ENCODE measurements at places on chromosomes 12 and 14. TPM values are rescaled to one million over a fixed set of nuclear protein-coding genes. Genes with fewer than 3 reads are reported as not detected.
A peak's percentile ranks its signal among the peaks of the same experiment; 100 is the strongest.

DNA sequence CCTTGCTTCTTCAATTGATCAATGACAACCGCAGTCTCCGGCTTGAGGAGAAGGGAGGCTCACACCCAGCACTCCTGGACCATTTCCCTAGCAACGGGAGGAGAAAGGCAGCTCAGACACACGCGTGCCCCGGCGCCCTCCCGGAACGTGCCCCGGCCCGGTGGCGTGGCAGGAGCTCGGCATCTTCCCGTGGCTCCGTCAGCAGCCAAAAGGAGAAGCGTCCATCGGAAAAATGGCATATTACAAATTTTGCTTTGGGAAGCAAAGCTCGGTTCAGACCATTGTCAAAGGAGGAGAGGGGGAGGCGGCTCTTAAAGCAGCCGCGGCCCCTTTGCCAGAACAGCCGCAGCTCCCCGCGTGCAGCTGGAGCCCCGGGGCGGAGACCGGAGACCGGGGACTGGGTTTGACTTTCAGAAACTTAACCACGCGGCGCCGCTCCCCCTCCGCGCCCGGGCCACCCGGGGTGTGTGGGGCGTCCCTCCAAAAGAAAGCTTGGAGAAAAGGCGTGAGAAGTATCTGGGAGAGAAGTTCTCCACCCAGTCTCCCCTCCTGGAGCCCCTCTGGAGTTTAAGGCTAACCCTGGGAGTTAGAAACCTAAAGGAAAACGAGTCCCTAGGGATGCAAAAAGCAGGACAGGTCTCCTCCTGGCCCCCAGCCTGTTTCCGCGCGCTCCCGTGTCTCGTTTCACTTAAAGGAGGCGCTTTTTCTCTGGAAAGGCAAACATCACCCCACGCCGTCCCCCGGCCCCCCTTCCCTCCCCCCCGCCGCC, 545 bp downstream of the PPFIA2 start:
- DNase-seq, result peak; percentile 14

The AKAP3 gene
- total RNA-seq, result 1.1 TPM

- no peak for DNase-seq
Observed at GRCh38 chr12:26963413-26963812, 25.1 kb downstream of the FGFR1OP2 start.

DNA sequence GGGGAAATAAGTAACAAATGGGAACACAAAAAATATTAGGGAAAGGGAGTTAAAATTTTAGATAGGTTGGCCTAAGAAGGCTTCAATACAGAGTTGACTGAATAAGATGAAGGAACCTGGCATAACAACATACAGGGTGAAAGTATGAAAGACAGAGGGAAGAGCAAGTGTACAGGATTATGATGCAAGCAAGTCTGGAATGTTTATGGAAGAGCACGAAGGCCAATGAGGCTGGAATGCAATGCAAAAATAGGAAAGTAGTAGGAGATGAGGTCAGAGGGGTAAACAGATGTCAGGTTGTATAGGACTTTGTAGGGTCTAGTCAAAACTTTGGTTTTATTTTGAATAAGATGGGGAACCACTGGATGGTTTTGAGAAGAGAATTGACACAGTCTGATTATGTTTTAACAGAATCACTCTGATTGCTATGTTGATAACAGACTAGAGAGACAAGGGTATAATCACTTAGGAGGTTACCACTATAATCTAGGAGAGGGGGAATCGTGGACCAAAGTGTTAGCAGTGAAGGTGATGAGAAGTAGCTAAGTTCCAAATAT, 96.8 kb downstream of the OSBPL8 start:
- no peak for DNase-seq

DNA sequence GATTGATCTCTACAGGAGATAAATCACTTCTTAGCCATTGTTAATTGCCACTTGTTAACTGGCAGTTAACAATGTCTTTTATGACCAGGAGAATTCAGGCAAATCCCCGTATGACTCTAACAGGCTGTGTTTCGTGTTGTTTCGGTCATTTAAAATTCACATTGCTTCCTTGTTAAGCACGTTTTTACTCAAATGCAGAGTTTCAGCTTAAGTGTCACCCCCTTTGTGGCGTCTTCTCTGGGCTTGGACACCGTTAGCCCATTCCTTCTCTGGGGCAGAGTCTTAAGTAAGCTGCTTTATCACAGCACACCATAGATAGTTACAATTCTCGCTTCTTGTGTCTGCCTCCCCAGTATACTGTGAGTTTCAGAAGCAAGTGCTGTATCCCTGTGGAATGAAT, 205.4 kb downstream of the EPS8 start:
- no peak for DNase-seq

GRCh38 chr14:31763041-31763440, 201.8 kb downstream of the NUBPL start:
- no peak for DNase-seq

DNA sequence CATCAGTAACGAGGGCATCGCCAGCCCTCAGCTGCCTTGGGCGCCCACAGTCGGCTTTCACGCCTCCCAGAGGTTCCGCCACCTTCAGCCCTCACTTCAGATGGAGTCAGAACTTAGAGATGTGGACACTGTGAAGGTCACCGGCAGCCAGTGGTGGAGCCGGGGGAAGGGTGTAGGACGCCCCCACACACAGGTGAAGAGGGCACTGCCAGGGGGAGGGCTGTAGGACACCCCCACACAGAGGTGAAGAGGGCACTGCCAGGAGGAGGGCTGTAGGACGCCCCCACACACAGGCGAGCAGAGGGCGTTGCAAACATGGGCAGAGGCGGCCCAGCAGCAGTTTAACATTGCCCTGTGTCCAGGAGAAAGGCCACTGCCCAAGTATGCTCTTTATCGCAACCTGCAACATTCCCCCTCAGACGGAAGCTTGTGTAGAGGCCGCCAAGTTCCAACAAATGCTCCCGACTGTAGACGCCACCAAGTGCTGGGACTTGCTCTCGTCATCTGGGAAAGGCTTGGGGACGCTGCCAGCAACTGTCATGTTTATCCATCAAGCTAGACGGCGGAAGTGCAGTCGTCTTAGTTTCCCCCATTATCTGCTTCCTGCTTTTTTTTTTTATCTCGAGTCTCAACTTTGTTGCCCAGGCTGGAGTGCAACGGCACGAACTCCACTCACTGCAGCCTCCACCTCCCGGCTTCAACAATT, 4.9 kb upstream of the ANKLE2 start:
- no peak for DNase-seq

The MYF6 gene
- not detected for total RNA-seq

GRCh38 chr12:29176941-29177340, 27.9 kb downstream of the FAR2 start:
- no peak for DNase-seq

The TAS2R8 gene
- total RNA-seq, result not detected

DNA sequence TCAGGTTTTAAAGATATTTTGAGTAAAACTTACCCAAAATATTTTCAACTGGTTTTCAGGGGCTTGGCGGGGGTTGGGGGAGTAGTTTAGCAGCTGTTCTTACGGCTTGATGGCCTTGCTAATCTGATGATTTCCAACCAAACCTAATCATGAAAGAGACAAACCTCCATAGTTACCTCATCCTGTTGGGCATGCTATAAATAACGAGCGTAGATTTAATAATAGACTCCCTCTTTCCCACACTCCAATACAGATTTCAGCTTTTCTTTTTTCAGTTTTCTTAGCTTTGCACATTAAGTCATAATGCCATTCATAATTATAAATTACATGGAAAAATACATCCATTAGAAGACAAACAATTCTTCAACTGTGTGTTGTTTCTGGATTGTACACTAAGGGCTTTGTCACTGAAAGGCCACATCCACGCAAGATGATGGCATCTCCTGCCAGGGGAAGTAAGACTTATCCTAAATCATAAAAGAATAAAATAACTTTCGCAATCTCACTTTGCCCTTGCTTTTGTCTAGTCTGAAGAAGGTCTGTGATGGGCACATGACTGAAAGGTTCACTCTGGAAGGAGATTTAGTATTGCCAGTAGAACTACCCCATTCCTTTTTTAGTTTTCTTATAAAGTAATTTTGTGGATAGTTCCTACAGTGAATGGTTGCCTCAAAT, 23.2 kb downstream of the ITPR2 start:
- DNase-seq, result no peak

- DNase-seq, result no peak
Observed at GRCh38 chr12:81998761-81999378, 239.7 kb upstream of the PPFIA2 start.

The FITM1 gene
- 2.7 TPM for total RNA-seq

The OR6C3 gene
- total RNA-seq, result not detected

- no peak for DNase-seq
Observed at GRCh38 chr12:77362509-77363210, 297.3 kb upstream of the E2F7 start.

The SERPINA12 gene
- not detected for total RNA-seq

The PSMB5 gene
- 100 TPM for total RNA-seq

- no peak for DNase-seq
Observed at GRCh38 chr12:100737168-100737567, 57.4 kb upstream of the ANO4 start.

The SLCO1C1 gene
- total RNA-seq, result not detected

DNA sequence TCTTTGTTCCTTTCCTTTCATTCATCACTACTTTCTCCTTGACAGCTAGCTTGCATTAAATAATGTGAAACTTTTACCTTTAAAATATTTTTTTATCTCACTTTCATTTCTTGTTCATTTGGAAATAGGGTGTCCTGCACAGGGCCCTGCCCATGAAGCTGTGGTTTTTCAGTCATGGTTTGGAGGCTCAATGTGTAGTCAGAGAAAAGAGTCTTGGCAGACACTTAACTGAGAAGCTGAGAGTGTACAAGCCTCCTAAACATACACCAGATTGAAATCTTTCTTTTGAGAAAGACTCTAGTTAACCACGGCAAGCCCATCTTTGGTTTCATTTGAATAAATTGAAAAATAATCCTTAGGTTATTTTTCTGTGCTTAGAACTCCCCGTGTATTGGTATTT, 74.2 kb downstream of the KICS2 start:
- DNase-seq, result no peak

The UBE2N gene
- 42.0 TPM for total RNA-seq
